ENCODE measurements at places on chromosomes 13 and 19.

- peak; percentile 51 for DNase-seq
Measured at GRCh38 chr19:44753932-44754749, 5.6 kb downstream of the BCL3 start.

GRCh38 chr13:22903925-22904324 lies 276.9 kb upstream of the SGCG start:
- no peak for DNase-seq

- DNase-seq = no peak
Measured at GRCh38 chr19:14890643-14891379, 4.9 kb upstream of the OR7A17 start.

GRCh38 chr13:41428155-41428554 lies 29.2 kb upstream of the RGCC start:
- no peak for DNase-seq

- no peak for DNase-seq
Measured at GRCh38 chr19:35310811-35311465, 18.0 kb upstream of the CD22 start.

DNA sequence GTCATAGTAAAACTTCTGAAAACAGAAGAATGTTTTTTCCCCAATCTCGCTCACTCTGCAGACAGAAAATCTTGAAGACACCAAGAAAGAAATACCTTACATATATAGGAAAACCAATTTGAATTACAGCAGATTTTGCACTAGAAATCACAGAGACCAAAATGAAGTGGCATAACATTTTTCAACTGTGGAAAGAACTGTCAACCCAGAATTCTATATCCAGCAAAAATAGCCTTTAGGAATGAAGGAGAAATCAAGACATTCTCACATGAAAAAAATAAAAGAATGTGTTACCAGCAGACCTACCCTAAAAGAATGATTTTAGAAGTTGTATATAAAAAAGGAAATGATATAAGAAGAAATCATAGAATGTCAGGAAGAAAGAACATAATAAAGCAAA lies 28.7 kb downstream of the CCDC122 start:
- DNase-seq = no peak

DNA sequence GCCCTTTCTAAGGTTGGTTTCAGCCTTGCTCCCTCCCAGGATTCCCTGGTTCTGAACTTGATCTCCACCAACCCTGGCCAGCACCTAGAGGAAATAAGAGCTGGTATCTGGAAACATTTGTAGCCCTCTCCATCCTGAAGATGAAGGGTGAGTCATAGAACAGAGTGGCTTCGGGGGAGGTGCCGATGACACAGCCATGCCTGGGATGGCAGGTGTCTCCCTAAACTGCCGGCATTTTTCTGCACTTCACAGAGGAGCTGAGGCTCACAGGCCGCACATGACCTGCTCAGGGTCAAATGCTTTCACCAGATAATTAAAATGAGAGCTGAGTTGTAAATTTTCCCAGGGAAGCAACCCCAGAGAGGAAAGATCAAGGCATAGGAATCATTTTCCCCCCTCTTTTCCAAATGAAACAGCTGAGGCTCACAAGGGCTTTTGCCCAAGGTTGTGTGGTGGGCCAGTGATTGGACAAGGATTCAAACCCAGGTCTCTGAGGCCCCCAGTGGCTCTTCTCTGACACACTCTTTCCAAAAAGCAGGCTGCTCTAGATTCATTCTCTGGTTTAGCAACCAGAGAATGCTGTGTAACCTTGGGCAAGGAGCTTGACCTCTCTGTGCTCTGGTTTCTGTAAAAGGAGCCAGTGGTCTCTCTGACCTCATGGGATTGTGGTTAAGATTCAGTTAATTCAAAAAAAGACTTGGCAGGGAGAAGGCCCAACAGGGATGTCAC lies 1.2 kb upstream of the SLC25A42 start:
- DNase-seq = no peak

- no peak for DNase-seq
Measured at GRCh38 chr13:36431204-36432105, 840 bp upstream of the CCNA1 start.
